ENCODE measurements at places on chromosomes 7 and 10. TPM values are rescaled to one million over a fixed set of nuclear protein-coding genes. Genes with fewer than 3 reads are reported as not detected.

Gene SLC13A1
- total RNA-seq = not detected

- H3K27ac ChIP-seq = no peak overlapping the region
- no peak overlapping the region for H3K4me3 ChIP-seq
- no peaks in the 10 kb centered on the region for H3K4me1 ChIP-seq
- H3K36me3 ChIP-seq = no peaks in the 10 kb centered on the region
Observed at GRCh38 chr7:116365797-116366196, 133.7 kb upstream of the CAV2 start.

Gene NPTX2
- total RNA-seq = 2.1 TPM

GRCh38 chr7:2154831-2155230 lies 77.9 kb downstream of the MAD1L1 start:
- no peaks in the 10 kb centered on the region for H3K36me3 ChIP-seq
- no peak overlapping the region for H3K4me3 ChIP-seq
- H3K27me3 ChIP-seq = no peaks in the 10 kb centered on the region
- peaks cover 14% of the 10 kb centered on the region for H3K4me1 ChIP-seq

Gene AUTS2
- total RNA-seq = 56.0 TPM

Gene NEUROD6
- total RNA-seq = not detected

GRCh38 chr7:48365010-48365409 lies 193.8 kb downstream of the ABCA13 start:
- H3K27ac ChIP-seq = no peak overlapping the region
- H3K4me3 ChIP-seq = no peak overlapping the region
- H3K36me3 ChIP-seq = no peaks in the 10 kb centered on the region
- H3K27me3 ChIP-seq = no peaks in the 10 kb centered on the region

GRCh38 chr7:97118306-97118917 lies 914 bp downstream of the SDHAF3 start:
- no peaks in the 10 kb centered on the region for H3K36me3 ChIP-seq
- H3K27ac ChIP-seq = peak overlapping the region; percentile 79
- H3K27me3 ChIP-seq = no peaks in the 10 kb centered on the region
- peaks cover 9% of the 10 kb centered on the region for H3K4me1 ChIP-seq

GRCh38 chr7:146486519-146486918 lies 369.9 kb downstream of the CNTNAP2 start:
- no peak overlapping the region for H3K27ac ChIP-seq
- no peaks in the 10 kb centered on the region for H3K4me1 ChIP-seq
- no peaks in the 10 kb centered on the region for H3K36me3 ChIP-seq
- H3K27me3 ChIP-seq = no peaks in the 10 kb centered on the region

DNA sequence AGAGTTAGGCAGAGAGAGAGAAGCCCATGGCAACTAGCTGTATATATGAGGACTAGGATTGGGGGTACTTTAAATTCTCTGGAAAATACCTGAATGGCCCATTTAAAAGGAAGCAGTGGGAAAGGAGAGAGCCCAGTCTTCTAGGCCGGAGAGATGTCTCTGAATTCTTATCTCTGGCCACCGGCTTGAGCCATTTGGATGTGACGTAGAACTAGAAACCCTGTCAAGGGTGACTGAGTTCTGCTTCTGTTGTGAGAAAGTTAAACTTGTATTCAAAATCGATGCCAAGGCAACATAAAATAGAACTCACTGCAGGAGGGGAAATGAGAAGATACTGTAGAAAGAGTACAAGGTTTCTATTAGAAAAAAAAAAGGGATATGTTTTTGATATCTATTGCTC lies 6.3 kb upstream of the GSTK1 start:
- no peaks in the 10 kb centered on the region for H3K36me3 ChIP-seq
- no peaks in the 10 kb centered on the region for H3K4me1 ChIP-seq
- no peaks in the 10 kb centered on the region for H3K27me3 ChIP-seq
- no peak for DNase-seq

- no peaks in the 10 kb centered on the region for H3K4me1 ChIP-seq
- H3K27me3 ChIP-seq = no peaks in the 10 kb centered on the region
- DNase-seq = no peak
- no peak overlapping the region for H3K4me3 ChIP-seq
- H3K27ac ChIP-seq = no peak overlapping the region
Observed at GRCh38 chr7:41451826-41452225, 251.1 kb downstream of the INHBA start.

Gene LIPK
- not detected for total RNA-seq

- H3K4me1 ChIP-seq = no peaks in the 10 kb centered on the region
- no peak overlapping the region for H3K27ac ChIP-seq
- no peak for DNase-seq
- H3K36me3 ChIP-seq = no peaks in the 10 kb centered on the region
- peaks cover 12% of the 10 kb centered on the region for H3K27me3 ChIP-seq
- peak overlapping the region; percentile 47 for H3K4me3 ChIP-seq
Observed at GRCh38 chr7:157280216-157280841, 56.5 kb upstream of the DNAJB6 start.

Gene ARHGAP22
- 6.8 TPM for total RNA-seq

Gene KAZALD1
- 8.4 TPM for total RNA-seq

Gene CPN1
- total RNA-seq = not detected

Gene ICA1
- 27.0 TPM for total RNA-seq

- H3K36me3 ChIP-seq = no peaks in the 10 kb centered on the region
- no peaks in the 10 kb centered on the region for H3K27me3 ChIP-seq
- H3K4me3 ChIP-seq = no peak overlapping the region
- no peak overlapping the region for H3K27ac ChIP-seq
Observed at GRCh38 chr10:64813391-64813790, 1292.2 kb downstream of the REEP3 start.

DNA sequence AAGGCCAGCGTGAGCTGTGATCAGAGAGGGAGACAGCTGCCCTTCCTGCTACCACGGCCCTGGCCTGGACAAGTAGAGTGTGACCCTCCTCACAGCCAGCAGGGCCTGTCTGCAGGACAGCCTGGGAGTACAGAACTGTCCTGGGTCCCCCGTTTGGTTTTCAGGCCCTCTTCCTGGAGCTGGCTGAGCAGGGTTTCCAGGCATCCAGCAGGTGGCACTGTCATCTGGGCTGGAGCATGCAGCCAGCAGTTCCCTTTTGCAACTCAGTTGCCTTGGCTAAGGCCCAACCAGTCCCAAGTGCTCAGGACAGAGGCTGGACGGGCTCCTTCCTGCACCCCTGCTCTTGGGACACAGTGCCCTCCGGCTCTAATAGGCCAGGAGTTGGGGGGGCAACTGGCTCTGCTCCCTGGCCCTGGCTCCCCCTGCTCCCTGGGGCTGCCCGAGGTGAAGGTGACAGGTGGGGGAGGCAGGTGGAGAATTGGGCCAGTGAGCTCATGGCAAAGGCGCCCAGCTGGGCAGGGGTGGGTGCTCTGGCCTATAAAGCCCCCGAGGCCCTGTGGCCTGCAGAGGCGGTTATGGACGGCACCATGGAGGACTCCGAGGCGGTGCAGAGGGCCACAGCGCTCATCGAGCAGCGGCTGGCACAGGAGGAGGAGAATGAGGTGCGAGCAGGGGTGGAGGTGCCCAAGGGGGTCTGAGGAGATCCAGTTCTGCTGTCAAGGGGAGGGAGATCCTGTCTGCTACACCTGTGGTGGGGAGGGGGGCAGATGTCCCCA lies at the start of gene ANKRD2:
Gene ANKRD2, plus strand, starts transcription at position 566 of the 776 bp plus-strand sequence. Its CDS starts 10 bp downstream, at position 576.
- H3K27ac ChIP-seq = peak within 1 kb of the TSS; percentile 42
- H3K36me3 ChIP-seq = peaks cover 31% of the 10 kb centered on the region
- peaks cover 14% of the 10 kb centered on the region for H3K4me1 ChIP-seq

Gene TFR2
- 0.41 TPM for total RNA-seq

DNA sequence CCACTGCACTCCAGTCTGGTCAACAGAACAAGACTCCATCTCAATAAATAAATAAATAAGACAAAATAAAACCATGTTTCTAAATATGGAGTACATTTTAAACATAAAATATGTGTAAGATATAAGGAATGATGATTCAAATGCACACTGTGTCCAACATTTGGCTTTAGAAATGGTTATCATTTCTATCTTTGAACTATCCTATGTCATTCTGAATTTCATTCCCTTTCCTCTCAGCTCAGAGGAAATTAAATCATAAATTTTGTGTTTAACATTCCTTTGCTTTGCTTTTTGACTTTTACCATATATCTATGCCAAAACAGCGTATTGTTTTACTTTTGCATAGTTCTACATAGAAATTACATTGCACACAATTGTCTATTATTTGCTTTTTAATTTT lies 130.9 kb downstream of the GNAT3 start:
- H3K27ac ChIP-seq = no peak overlapping the region
- DNase-seq = no peak
- no peaks in the 10 kb centered on the region for H3K27me3 ChIP-seq
- no peaks in the 10 kb centered on the region for H3K36me3 ChIP-seq

- H3K27me3 ChIP-seq = no peaks in the 10 kb centered on the region
- no peaks in the 10 kb centered on the region for H3K36me3 ChIP-seq
- no peak overlapping the region for H3K27ac ChIP-seq
- DNase-seq = no peak
Observed at GRCh38 chr10:126628746-126629145, 41.7 kb downstream of the C10orf90 start.

Data from upper lobe of right lung (tissue), 1 donor.